ENCODE measurements at places on chromosomes 4 and X.

DNA sequence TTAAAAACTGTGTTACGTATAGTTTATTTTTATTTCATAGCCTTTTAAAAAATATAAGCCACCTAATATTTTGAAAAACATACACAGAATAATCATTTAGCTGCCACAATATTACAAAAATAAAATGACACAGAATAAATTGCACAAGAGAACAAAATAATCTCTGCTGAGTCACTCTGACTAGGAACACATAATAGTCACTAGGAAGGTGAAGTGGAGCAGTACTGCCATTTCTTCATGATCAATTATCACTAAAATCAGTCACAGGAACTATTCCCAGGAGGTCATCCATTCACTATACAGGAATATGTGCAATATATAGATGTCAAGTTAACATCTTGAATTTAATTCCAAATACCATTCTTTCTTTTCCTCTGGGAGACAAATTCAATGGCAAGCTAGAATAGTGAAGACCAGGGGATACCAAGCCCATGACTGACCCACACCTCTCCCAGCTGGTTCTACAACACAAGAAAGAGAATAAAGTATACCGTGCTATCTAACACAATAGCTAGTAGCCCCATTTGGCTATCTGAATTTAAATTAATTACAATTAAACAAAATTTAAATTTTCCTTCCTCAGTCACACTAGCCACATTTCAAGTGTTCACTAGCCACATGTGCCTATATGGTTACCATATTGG is 5.9 kb downstream of the SMIM43 start:
- DNase-seq = no peak

- DNase-seq = no peak
These were observed 6.1 kb upstream of the PAGE1 start for GRCh38 chrX:49701933-49702332.

- DNase-seq = no peak
These were observed 173.4 kb downstream of the DCTD start for GRCh38 chr4:182743815-182744214.

DNA sequence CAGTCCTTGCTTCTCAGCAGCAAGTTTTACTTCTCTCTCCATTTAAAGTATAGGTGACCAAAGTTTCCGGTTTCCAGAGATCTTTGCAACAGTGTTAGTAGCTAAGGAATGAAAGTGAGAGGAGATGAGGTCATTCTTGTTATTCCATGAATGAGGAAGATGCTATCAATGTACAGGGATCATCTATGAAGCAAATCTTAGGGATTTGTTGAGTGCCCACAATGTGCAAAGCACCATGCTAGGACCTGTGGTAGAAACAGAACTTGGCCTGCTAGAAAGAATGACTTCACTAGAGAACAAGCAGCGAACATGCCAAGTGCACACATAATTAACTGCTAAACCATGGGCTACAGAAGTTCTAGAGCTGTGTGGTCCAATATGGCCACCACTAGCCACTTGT is 112.5 kb downstream of the MID1 start:
- no peak for DNase-seq

DNA sequence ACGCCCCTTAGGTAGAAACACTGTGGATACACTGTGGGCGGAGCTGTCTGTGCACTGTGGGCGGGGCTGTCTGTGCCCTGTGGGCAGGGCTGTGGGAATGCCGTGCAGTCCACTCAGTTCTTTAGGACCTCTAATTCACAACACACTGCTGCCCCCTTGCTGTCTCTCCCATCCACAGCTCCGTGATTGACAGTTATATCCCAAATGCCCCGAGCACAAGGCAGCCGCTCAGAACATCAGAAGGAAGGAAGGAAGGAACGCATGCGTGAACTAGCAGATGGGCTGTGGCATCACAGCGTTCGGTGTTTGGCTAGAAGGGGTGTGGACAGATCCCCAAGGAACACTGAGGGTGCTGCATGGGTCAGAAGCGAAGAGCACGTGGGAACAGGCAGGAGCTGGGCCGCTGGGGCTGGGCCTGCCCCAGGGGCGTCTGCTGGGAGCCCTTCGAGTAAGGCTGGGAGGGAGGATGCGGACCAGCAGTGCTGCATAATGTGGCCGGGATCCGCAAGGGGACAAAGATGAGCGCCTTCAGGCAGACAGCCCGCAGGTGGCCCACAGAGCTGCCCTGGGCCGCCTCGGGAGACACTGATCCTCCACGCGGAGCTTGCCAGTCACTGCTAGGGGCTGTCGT is 29.8 kb downstream of the ACOX3 start:
- DNase-seq = peak; percentile 82
